Activated naive CD8-positive, alpha-beta T cell treated with anti-CD3 and anti-CD28 coated beads, Interleukin-2, amount 50 U/mL, for 16 hours (primary cell): ENCODE measurements at places on chromosomes 6 and 20.

GRCh38 chr20:3041854-3042409, 1.5 kb upstream of the GNRH2 start:
- DNase-seq, result no peak

DNA sequence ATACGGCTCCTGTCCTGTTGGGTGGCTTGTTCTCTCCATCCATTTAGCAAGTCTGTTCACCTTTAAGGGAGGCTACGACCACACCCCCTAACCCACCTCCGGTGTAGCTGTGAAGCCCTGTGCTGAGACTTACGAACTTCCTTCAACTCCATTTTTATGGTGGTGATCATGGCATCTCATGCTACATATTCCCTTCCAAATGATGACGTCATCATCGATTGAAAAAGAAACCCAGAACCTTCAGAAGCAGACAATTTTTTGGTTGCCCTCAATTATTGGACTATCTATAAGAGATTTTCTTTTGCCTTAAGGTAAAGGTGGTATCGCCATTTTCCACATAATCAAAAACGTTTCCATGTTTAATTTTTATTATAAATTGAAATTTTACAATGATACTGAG, 389.0 kb downstream of the CBLN4 start:
- DNase-seq, result no peak

DNA sequence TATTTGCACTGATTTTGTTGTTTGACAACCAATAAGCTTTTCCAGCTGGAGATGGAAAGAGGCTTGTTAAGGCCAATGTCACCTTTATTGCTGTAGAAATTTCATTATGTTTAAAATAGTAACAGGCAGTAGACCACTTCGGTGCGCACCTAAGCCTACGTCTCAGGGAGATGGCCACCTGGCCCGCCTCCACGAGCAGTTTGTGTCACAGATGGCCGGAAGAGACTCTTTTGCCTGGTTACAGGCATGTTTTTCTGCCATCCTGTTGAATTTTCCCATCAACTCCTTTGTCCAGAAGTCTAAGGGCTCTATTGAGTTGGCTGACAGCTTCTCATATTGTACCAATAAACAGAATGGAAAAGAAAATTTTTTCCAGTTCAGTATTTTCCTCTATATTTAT, 51.0 kb downstream of the SLC9A8 start:
- no peak for DNase-seq

- no peak for DNase-seq
These were observed 49.0 kb downstream of the PTPRT start for GRCh38 chr20:43140726-43141125.

- DNase-seq, result no peak
These were observed 6.4 kb upstream of the SDC4 start for GRCh38 chr20:45354423-45355208.

DNA sequence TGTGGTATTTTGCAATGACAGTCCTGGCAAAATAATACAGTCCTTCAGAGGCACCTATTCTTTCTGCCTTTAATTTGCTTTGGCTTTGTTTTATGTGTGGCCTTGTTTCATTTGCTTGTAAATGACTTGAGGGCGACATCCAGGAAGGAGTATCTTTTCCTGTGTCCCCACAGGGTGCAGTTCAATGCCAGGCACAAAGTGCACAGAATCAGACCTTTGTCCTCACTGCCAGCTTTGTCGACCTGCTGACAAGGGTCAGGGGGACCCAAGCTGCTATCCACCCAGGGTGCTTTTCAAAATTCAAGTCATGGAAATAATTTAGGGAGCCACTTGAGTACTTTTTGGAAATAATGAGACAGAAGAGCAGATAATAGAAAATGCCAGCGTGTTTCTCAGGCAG, 37.0 kb upstream of the CDKN1A start:
- DNase-seq, result no peak

- DNase-seq, result no peak
These were observed 19.4 kb downstream of the CASS4 start for GRCh38 chr20:56431471-56431870.

DNA sequence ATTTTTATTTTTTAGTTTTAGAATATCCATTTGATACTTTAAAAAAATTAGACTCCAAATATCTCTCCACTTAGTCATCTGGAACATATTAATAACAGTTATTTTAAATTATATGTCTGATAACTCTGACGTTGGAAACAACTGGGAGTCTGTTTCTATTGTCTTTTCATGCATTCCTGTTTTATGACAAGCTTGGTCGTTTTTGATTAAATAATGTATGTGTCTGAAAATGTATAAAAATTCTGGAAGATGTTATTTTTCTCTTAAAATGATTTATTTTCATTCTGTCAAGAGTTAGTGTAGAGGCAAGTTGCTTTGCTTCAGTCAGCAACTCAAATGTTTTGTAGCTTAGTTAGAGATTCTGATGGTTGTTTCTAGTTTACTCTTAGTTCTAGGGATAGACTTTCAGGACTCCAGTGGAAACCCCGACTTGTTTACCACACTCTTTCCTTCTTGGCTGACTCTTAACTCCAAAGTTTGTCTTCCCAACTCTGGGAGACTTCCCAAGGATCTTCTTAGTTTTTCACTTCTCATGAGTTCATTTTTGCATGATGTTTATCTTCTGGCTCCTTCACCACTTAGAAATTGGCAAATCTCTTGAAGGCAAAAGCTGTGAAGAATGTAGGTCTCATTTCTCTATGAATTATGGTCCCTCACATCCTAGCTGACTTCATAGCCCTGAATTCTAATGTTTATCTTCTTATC, 190.9 kb downstream of the LAMA2 start:
- no peak for DNase-seq

DNA sequence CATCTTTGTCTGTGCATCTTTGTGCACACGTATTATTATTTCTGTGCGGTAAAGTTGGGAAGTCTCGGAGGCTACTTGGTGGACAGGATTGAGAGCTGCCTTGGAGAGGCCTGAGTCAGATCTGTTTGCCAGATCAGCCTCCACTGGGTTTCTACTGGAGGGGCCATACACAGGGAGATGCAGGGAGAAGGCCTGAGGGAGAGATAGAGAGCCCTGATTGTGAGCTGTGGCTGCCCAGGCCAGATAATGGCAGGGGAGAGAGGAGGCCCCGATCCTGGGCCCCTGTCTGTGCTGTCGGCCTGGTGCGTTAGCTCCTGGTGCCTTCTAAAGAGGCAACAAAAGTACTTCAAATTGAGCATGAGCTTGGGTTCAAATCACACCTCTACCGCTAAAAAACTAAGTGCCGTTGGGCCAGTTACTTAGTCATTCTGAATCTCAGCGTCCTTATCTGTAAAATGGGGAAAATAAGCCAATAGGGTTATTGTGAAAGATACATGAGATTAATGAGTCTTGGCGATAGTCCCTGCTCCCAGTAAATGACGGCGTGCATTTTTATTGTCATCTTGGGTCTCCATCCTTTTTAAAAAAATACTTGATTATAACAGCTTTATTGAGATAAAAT, 27.6 kb upstream of the ADA start:
- no peak for DNase-seq

DNA sequence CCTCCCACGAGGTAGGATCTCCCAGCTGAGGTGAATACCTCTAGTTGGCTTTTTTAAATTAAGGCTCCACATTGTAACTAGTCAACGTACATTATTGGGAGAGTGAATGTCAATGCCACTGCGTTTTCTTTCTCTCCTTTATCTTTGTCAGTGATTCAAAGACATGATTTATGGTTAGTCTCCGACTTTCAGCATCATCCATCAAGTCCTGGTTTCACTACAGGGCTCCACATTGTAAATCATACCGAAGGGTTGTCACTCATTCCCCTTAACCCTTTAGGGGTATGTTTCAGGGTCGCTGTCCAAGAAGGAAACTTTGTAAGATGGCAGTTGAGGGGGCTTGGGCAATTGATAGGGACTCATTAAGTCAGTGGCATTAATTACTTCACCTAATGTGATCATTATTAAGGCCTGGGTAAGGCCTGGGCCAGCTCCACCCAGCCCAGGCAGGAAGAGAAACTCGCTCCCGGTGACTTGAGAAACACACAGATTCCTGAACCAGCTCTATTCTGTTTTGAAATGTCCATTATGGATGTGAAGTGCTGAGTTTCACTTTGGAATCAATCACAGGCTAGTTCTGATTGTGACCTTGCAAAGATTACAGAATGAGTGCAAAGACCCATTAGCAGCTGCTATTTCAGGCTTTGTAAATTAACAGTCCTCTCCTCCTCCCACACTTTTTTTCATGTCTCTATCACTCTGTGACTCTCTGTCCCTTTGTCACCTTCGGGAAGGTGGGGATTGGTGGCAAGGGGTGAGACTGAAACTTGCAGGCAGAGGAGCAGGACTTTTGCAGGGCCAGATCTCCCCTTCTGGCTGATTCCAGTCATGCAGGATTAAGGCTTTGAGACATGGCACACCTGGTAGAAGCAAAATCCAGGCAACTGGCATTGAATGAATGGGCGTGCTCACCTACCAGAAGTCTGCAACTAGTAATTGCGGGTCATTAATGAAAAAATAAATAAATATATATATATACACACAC, 222.4 kb downstream of the TSHZ2 start:
- DNase-seq, result no peak

- DNase-seq, result no peak
These were observed 73.6 kb upstream of the BHLHE23 start for GRCh38 chr20:63080411-63080810.

GRCh38 chr6:55836945-55837344, 38.4 kb downstream of the BMP5 start:
- no peak for DNase-seq

GRCh38 chr6:169689287-169689686, 12.5 kb downstream of the WDR27 start:
- DNase-seq, result no peak

DNA sequence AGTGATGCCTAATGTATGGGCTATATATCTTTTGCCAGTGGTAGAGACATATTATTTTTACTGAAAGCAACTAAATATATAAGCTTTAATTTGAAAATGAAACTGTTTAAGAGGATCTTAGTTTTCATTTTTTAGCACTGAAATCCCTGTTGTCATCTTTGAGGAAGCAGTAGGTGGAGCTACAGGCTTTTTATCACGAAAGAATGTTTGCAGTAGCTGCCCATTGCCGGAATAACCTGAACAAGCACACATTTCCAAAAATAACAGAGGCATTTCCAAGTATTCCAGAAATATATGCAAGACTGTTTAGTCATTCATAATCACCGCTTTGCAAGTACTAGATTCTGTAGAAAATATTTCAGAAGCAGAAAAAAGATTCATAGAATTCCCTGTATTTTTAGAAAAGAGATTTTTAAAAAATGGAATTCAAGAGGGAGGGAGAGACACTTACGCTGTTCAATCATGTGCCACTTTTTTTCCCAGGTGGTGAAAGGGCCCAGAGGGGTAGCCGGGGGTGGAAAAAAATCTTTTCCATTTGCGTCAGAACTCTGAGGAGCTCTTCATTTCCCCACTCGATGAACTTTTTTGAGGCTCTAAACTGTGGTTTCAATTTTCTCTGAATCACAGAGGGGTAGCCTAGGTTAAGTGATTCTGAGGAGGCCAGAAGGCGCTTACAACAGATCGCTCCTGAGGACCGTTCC, 142.5 kb upstream of the FERMT1 start:
- no peak for DNase-seq

GRCh38 chr6:22940581-22941290, 371.4 kb downstream of the HDGFL1 start:
- DNase-seq, result no peak

GRCh38 chr20:42472198-42472597, 717.5 kb downstream of the PTPRT start:
- no peak for DNase-seq

GRCh38 chr6:107763946-107764345, 60.2 kb downstream of the SCML4 start:
- no peak for DNase-seq

DNA sequence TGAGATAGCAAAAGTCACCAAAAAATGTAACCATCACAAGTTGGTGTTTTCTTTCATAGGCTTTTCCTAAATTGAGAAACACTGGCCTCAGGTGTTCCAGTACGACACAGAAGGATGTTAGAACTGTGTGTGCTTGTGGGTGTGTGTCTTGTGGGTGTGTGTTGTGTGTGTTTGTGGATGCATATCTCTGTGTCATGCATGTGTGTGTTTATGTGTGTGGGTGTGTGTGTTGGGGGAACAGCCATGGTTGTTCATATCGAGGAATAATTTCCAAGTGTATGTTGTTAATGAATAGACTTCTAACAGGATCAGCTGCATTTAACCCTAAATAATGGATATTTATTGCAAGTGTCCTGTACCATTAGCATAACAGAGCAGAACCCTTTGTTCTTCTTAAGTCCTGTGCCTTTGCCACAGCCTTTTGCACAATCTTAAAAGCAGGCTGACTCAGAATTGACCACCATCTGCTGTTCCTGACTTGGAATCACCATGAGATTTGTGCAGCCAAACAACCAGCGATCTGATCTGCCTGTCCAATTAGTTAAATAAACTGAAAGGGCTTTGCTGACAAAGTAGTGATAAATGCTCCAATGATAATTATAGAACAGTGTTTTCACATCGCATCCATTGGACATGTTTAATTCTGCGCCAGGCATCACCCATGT, 7.6 kb downstream of the CD93 start:
- DNase-seq, result no peak

- no peak for DNase-seq
These were observed 262.7 kb downstream of the PREX1 start for GRCh38 chr20:48564982-48565539.

- DNase-seq, result no peak
These were observed 164.5 kb downstream of the UNC5CL start for GRCh38 chr6:40874495-40874894.

GRCh38 chr6:109308018-109308492, 74.2 kb downstream of the CD164 start:
- no peak for DNase-seq

- DNase-seq, result no peak
These were observed 712.1 kb upstream of the AGPAT4 start for GRCh38 chr6:161985876-161986423.

DNA sequence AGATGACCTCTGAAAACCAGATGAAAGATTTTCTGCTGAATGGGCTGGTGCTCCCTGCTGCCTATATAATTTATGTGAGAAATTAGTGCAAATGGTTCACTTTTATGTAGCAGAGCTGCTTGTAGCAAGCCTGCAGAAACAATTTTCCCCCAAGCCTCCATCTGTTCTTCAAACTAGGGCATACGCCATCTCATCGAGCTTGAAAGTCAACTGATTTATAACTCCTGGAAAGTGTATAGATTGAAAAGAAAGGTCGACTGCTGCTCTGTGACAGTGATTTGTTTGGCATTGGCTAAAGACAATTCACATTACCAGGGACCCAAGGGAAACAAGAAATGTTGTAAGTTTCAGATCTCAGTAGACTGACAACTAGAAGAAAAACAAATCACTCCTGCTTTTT, 93.3 kb downstream of the PACRG start:
- no peak for DNase-seq

DNA sequence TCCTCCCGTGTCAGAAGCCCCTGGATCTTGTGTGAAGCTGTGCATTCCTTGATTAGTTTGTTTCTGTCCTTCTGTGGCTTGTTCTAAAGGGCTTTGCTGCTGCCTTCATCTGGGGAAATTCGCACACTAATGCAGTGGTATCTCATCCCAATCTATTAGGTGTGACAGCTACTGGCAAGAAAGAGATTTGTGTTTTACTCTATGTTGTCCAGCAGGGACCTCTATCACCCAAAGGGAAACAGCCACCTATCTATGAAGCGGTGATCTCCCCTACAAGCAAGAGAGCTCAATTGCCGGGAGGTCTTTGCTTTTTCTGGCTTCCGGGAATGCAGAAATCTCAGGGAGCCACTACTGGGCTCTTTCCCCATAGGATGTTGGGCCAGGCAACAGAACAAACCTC, 151.8 kb downstream of the NRN1 start:
- no peak for DNase-seq
